ENCODE measurements at places on chromosomes 2 and 18. TPM values are rescaled to one million over a fixed set of nuclear protein-coding genes. Genes with fewer than 3 reads are reported as not detected.

The PSMA8 gene
- not detected for total RNA-seq

The IL18R1 gene
- 1.1 TPM for total RNA-seq

The MAP2 gene
- 1.4 TPM for total RNA-seq

The ZSWIM2 gene
- not detected for total RNA-seq

The EMILIN1 gene
- 43.0 TPM for total RNA-seq

The PCARE gene
- total RNA-seq, result not detected

The FAM110C gene
- 20.1 TPM for total RNA-seq

The GKN1 gene
- not detected for total RNA-seq

The SNED1 gene
- total RNA-seq, result 4.6 TPM

The TLX2 gene
- total RNA-seq, result 0.40 TPM

The CLEC4F gene
- not detected for total RNA-seq

The PTPRN gene
- total RNA-seq, result 2.0 TPM

The SERPINB10 gene
- not detected for total RNA-seq

The SLC66A3 gene
- total RNA-seq, result 7.7 TPM

The ETAA1 gene
- total RNA-seq, result 6.8 TPM

The AGXT gene
- total RNA-seq, result 6.1 TPM

The BARD1 gene
- 26.9 TPM for total RNA-seq

The NEU2 gene
- total RNA-seq, result not detected

The FSIP2 gene
- total RNA-seq, result 4.4 TPM

The DTYMK gene
- 22.6 TPM for total RNA-seq

The CPO gene
- not detected for total RNA-seq

The WDR35 gene
- 1.7 TPM for total RNA-seq

The BOLL gene
- total RNA-seq, result not detected

The KLHL41 gene
- 0.61 TPM for total RNA-seq

The MYOM1 gene
- total RNA-seq, result 7.9 TPM

The USP37 gene
- total RNA-seq, result 13.1 TPM

The SKOR2 gene
- not detected for total RNA-seq

The ALPI gene
- total RNA-seq, result 27.1 TPM

The DPY30 gene
- total RNA-seq, result 61.8 TPM

The DNAH6 gene
- 1.2 TPM for total RNA-seq

The TRAPPC12 gene
- total RNA-seq, result 91.5 TPM

The HK2 gene
- 396 TPM for total RNA-seq

The FAP gene
- total RNA-seq, result 1.1 TPM

The SERPINB12 gene
- total RNA-seq, result not detected

The VIT gene
- 0.20 TPM for total RNA-seq

The HOXD13 gene
- total RNA-seq, result 0.32 TPM

The OSGEPL1 gene
- total RNA-seq, result 2.1 TPM

The FAM237A gene
- not detected for total RNA-seq

The CAD gene
- total RNA-seq, result 49.1 TPM

The MYCN gene
- 1.7 TPM for total RNA-seq

The SFT2D3 gene
- 6.0 TPM for total RNA-seq

The ACOXL gene
- total RNA-seq, result 0.82 TPM

The SKA1 gene
- 3.6 TPM for total RNA-seq

The SPC25 gene
- total RNA-seq, result 16.0 TPM

The OXER1 gene
- 3.9 TPM for total RNA-seq

The FAM98A gene
- total RNA-seq, result 35.0 TPM

The DSG2 gene
- 308 TPM for total RNA-seq

The TCF23 gene
- total RNA-seq, result 0.07 TPM

The L3MBTL4 gene
- total RNA-seq, result 3.5 TPM

The UGT1A3 gene
- total RNA-seq, result 1.0 TPM

The CXCR4 gene
- total RNA-seq, result 3.6 TPM

The TTN gene
- total RNA-seq, result 1.8 TPM

The LHCGR gene
- total RNA-seq, result not detected

Measured in colonic mucosa (tissue), 4 donors.